ENCODE measurements at places on chromosomes 4 and X. TPM values are rescaled to one million over a fixed set of nuclear protein-coding genes. Genes with fewer than 3 reads are reported as not detected.
A peak's percentile ranks its signal among the peaks of the same experiment; 100 is the strongest.

GRCh38 chr4:125758438-125758837, 443.7 kb downstream of the FAT4 start:
- no peak for DNase-seq

The SYNPO2 gene
- 0.31 TPM for total RNA-seq

GRCh38 chr4:163693211-163693610, 198.7 kb downstream of the TMA16 start:
- no peak for DNase-seq

DNA sequence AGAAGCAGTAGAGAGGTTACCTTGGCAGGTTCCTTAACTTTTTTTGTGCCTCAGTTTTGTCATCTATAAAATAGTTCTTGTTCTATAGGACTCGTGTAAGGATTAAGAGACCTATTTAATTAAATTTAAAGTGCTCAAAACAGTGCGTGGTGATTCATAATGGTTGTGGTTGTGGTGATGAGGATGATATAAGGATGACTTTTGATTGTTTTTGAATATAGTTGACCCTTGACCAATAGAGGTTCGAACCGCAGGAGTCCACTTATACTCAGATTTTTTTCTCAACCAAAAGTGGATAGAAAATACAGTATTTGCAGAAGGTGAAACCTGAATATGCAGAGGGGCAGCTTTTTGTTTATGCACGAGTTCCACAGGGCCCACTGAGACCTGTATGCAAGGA, 14.6 kb downstream of the SMAD1 start:
- no peak for DNase-seq

- DNase-seq: no peak
Observed at GRCh38 chr4:21790438-21791029, 158.0 kb downstream of the KCNIP4 start.

- DNase-seq: no peak
Observed at GRCh38 chrX:85977218-85977617, 70.1 kb downstream of the CHM start.

DNA sequence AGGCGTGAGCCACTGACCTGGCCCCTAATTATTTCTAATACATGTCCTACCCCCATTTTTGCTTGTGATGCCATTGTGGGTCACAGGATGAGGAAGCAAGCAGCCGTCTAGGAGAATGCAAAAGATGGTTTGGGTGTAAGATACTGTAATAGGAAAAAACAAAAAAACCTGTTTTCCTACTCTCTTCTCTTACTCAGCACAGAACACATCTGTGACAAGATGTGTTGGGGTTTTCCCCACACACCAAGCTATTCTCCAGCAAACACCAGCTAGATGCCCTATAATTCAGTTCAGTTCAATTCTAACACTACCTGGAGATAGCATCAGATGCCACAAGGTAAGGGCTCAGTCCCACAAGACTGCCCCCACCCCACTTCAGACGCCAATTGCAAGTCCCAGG, 15.3 kb upstream of the HPRT1 start:
- no peak for DNase-seq

DNA sequence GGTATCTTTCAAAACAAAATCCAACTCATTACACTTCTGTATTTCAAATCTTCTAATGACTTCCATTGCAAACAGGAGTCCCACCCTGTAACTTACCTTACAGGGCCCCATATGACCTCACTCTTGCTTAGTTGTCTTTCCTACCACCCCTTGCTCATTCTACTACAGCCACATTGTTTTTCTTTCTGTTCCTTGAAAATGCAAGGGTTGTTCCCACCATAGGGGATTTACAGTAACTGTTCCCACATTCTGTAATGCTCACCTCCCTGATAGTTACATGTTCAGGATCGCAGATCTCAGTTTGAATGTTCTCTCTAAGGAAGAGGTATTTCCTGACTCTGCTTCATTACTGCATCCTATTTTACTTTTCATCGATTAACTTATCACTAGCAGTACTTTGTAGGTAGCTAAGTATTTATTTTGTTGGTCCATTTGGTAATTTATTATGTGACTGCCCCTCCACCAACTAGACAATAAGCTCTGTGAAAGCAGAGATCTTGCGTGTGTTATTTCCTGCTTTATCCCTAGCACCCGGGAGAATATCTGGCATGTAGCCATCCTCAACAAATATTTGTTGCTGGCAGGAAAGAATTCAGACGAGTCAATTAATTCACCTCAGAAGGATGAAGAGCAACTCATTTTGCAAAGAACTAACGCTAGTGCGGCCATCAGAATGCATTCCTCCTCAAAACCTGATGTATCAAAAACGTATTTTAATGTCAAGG, 21.4 kb downstream of the MAOB start:
- DNase-seq: no peak

DNA sequence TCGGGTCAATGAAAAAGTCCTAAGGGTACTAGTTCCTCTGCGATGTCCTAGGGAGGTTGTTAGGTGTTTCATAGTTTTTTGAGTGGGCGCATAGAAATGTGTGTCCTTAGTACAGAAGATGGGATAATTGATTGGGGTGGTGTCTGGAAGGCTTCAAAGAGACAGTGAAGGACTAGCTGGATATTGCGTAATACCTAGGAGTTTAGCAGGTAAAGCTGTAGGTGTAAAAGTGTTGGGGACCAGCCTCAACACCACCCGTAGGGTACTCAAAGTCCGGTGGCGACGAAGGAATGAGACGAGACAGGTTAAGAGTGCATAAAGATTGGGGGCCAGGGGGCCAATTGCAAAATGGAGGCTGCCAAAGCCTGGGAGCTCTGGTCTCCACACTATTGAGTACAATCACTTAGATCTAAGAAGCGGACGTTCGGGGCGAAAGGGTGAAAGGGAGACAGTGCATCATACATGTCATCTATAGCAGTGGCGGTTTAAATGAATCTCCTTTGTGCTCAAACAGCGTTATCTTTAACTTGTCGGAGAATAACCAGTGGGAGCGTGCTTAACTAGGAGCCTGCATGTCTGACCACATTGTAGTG, 1.0 kb downstream of the TRMT44 start:
- no peak for DNase-seq

DNA sequence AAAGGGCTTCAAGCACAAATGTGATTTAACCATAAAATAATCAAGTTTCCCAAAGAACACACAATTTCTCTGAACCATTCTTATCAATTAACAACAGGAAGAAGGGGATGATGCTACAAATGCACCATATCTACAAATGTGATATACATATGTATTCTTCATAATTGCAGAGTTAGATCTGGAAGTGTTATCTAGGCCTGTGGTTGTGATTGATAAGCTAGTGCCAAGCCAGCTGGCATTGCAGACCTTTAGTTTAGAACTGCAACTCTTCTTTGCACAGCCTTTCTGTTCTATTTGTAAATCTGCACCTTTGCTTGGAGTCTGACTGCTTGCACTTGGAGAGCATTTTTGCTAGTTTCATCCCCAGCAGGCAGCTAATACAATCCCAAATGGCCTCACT, 145.5 kb upstream of the NPY2R start:
- no peak for DNase-seq

DNA sequence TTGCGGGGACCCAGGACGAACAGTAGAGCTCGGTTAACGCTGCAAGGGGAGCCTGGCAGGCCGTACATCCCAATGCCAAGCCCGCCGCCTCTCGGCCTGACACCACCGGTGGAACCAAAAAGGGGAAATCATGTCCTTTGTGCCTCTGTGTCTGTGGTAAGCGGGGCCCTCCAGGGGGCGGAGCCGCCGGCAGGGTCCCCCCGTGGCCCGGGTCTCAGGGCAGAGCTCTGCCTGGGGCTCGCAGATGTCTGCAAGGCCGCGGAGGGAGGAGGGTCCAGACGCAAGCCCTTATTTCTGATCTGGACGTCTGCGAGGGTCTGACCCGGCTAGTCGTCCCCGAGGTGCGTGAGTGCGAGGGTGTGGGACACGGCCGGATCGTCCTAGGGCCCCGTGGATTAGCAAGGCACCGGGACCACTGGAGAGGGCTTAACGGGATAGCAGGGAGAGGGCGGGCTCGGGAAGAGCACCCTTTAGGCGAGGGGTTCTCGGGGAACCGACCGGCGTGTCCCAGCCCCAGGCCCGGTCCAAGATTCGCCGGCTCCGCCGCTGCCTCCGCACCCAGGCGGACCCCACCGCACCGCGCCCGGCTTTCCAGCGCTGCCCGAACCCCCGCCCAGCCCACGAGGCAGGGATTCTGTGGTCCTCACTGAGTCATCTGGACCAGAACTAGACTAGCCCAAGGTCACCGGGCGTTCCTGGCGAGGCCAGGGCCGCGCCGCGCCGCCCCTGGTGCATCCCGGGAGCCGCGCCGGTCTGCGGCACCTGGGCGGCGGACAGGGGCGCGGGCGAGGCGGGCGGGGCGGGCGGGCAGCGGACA, 863 bp upstream of the FAM193A start:
- peak; percentile 69 for DNase-seq

GRCh38 chrX:78532363-78532762, 126.8 kb downstream of the RTL3 start:
- no peak for DNase-seq

DNA sequence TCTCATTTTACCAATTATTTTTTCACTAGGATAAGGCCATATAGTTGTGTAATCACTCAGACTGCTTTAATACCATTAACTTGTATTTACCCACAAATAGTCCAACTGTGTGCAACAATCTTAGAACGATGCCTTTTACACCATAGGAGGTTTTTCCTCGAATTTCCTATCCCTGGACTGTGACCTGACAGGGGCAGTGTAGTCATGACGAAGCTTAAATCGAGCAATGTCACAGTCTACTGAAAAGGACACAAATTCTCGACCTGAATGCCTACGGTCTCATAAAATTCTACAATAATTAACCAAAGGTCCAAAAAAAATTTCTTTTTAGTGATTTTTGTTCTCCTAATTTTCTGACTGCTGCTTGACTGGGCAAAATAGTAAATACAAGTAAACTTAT, 208.9 kb downstream of the ADAMTS3 start:
- DNase-seq: no peak

The LRP2BP gene
- total RNA-seq: 1.1 TPM

- no peak for DNase-seq
Observed at GRCh38 chr4:183823434-183823833, 81.7 kb upstream of the STOX2 start.

DNA sequence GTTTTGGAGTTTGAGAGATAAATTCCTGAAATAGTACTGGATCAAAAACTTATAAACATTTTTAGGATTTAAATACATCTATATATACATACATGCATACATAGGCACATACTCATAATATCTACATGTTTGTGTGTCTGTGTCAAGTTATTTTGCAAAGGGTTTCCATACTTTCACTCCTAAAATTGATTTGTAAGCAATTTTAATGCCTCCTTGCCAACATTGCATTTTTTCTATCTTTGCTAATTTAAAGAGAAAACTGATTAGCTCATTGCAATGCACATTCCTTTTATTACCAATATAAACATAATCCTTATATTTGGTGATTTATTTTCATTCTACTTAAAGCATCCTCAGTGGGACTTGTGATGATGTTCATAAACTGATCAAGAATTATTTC, 258.3 kb downstream of the FRMPD4 start:
- no peak for DNase-seq

GRCh38 chrX:110402850-110403221, 44.2 kb downstream of the RTL9 start:
- DNase-seq: no peak

The ARHGAP36 gene
- not detected for total RNA-seq

GRCh38 chrX:133544778-133545177, 129.5 kb upstream of the GPC4 start:
- DNase-seq: no peak

- no peak for DNase-seq
Observed at GRCh38 chr4:56243107-56243506, 144.2 kb downstream of the AASDH start.

DNA sequence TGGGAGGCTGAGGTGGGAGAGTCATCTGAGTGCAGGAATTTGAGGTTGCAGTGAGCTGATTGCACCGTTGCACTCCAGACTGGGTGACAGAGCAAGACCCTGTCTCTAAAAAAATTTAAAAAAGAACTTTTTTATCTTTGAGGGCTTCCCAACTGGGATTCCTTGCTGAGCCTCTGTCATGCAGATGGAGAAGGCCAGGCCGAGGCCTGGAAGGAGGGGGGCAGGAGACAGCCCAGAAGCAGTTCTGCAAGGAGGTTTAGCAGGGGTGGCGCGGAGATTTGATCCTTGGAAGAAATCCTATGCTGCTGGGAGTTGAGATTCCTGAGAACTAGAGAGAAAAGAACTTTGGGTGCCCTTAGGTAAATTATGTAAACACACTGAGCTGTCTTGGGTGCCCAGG, 2.5 kb upstream of the ARSD start:
- DNase-seq: no peak

DNA sequence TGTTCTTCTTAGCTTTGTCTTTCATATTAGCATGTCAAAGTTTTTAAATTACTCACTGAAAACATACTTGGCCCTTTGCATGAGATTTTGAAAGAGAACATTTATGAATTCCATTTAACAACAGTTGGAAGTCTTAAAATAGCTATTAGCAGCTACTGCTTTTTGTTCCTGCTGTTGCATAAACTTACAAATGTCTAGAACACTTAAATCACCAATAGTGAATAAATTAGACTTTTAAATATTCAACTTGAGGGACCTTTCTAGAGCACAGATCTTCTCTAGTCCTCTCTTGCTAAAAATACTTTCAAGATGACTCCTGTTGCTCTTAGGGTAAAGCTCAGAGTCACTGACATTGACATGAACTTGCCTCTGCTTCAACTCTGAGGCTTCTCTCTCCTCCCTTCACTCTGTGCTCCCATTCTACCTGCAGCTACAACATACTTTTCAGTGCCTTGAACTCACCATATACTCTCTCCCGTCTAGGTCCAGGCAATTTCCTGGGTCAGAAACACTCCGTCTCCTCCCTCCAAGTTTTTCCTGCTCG, 15.8 kb upstream of the TXK start:
- DNase-seq: no peak

GRCh38 chrX:103918571-103919269, 43.7 kb upstream of the TMSB15B start:
- DNase-seq: peak; percentile 73

The DGKK gene
- not detected for total RNA-seq

The SCFD2 gene
- total RNA-seq: 17.6 TPM

GRCh38 chr4:184453365-184454160, 20.8 kb downstream of the IRF2 start:
- peak; percentile 32 for DNase-seq
